HFF-Myc (cell line): ENCODE measurements at places on chromosomes 1 and 21.

DNA sequence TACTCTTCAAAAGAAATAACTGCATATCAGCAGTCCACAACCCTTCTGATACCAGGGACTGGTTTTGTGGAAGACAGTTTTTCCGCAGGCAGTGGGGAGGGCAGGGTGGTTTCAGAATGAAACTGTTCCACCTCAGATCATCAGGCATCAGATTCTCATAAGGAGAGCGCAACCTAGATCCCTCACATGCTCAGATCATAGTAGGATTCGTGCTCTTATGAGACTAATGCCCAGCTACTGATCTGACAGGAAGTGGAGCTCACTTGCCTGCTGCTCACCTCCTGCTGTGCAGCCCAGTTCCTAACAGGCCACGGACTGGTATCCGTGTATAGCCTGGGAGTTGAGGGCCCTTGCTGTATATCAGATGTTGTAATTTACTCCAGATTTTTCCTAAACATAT, 11.5 kb downstream of the RO60 start:
- DNase-seq: no peak

GRCh38 chr1:59645893-59646292, 168.9 kb upstream of the HOOK1 start:
- DNase-seq: peak; percentile 79

DNA sequence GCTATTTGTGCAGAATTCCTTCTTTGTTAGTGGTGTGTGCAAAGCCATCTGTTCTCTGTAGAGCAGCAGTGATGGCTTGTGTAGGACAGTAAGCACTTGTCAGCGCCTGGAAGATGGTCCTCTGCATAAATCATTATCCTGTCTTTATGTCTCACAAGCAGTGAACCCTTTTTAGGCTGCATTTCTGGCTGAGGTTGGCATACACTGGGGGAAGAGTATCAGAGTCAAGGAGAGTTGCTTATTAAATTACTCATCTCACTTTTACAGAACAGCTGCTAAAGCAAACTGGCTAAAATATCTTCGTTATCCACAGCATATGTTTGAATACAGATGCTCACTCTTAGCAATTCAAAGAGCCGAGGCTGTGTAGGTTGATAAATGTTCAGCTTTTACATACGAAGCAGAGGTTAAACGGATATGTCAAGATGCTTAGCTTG, 54.6 kb upstream of the NCAM2 start:
- DNase-seq: no peak

DNA sequence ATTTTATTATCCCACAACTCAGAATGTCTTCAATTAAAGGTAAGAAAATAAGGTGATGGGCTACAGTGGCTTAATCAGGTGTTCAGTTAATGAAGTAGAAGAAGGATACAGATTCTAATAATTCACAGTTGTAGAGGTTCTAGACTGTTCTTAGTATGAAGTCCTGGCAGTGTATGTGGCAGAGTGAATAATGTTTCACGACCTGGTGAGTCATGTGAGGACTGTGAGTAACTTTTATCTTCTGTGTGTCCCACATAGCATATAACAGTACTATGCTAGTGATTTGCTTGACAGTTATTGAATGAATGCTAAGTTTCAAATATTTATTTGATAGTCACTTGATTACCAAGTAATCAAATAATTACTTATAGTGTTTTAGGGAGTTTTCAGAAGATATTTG, 20.0 kb downstream of the SLC16A4 start:
- no peak for DNase-seq

GRCh38 chr1:41314376-41315145, 46.7 kb upstream of the FOXO6 start:
- no peak for DNase-seq

DNA sequence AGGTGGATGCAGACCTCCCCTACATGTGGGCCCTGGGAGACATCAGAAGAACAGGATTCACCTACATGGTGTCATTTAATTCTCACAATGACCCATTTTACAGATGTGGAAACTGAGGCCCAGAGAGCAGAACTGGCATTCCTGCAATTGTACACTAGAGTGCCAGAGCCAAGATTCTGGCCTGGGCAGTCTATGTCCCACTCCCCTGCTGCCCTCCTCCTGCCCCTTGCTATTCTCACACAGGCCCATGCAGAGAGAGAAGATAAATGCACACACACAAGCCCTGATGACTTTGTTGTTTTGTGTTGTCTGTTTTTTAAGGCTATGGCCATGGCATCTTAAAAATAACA, 64.2 kb downstream of the EPHB2 start:
- DNase-seq: no peak

- DNase-seq: no peak
Observed at GRCh38 chr1:212967801-212968200, 17.5 kb downstream of the VASH2 start.
